GM12891 (cell line): ENCODE measurements at places on chromosomes 4 and X.

GRCh38 chr4:81838586-81838985 lies 366.9 kb upstream of the RASGEF1B start:
- DNase-seq, result no peak

GRCh38 chr4:94523617-94524016 lies 71.9 kb downstream of the PDLIM5 start:
- DNase-seq, result no peak

GRCh38 chr4:187865914-187866313 lies 129.7 kb upstream of the ZFP42 start:
- no peak for DNase-seq

- DNase-seq, result no peak
Measured at GRCh38 chr4:123471655-123472369, 75.2 kb downstream of the SPRY1 start.

DNA sequence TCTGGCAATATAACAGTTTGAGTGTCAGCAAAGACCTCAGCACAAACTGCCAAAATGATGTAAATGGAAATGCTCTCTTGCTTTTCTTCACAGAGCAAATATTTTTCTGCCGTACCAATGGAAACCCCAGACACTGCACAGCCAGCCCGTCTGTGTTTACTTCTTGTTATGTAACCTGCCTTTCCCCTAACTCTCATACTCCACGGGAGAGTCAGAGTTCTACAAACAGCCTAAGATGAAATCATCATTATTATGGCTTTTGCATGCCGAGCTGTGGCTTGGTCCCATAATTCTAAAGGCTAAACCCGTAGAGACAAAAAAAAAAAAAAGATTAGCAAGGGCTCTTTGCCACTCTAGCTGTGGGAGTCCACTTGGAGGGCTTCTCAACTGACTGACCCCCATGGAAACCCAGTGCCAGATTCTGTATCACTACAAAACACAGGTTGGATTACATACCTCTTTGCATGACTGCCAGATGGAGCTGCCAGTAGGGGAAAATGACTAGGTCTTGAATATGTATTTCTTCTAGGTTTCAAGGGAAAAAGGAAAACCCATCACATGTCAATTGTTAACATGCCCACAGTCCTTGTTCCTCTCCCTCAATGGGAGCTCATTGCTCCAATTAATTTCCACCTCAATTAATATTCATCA lies 197.2 kb upstream of the CNKSR2 start:
- DNase-seq, result no peak

DNA sequence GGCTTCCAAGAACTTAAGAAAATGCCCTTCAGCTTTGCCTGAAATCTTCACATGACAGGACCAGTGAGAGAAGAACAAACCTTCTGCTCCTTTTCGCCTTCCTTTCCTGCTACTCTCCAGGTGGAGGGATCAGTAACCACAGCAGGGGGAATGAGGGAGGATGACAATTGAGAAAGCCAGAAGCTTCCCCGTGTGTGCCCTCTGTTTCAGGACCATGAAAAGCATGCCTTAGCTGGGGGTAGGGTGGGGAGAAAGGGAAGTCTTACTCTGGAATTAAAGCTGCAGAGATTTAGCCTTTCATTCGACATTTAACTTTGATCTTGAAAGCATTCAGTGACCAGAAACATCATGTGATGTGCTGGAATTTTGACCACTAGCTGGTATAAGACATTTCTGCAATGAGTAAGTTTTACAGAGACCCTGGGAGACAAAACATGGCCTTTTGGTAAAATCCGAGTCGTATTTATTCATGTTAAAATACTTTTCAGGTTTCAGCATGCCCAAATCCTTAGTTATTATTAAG lies 10.6 kb upstream of the PUDP start:
- DNase-seq, result no peak

- no peak for DNase-seq
Measured at GRCh38 chrX:152646961-152647360, 9.3 kb downstream of the GABRQ start.

DNA sequence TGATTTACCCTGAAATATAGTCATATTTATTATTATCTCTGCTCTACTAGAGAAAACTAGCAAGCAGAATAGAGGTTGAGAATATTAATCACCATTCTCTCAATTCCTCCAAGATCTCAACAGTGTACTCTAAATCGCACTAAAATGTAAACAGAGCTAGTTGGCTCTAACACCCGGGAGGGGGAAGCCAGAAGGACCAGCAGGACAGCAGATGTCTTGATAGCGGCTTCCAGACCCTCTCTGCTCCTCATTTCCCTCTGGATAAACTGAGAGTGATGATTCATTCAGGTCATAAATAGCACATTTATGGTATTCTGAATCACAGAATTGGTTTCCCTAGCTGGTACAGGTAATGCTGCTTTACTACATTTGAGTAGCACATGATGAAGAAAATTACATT lies 82.5 kb downstream of the TBC1D9 start:
- no peak for DNase-seq

- DNase-seq, result no peak
Measured at GRCh38 chr4:14928035-14928434, 74.2 kb upstream of the CPEB2 start.

- peak; percentile 7 for DNase-seq
Measured at GRCh38 chr4:21948347-21949072, at the start of gene KCNIP4. KCNIP4 (minus strand) TSS chr4:21948772.

DNA sequence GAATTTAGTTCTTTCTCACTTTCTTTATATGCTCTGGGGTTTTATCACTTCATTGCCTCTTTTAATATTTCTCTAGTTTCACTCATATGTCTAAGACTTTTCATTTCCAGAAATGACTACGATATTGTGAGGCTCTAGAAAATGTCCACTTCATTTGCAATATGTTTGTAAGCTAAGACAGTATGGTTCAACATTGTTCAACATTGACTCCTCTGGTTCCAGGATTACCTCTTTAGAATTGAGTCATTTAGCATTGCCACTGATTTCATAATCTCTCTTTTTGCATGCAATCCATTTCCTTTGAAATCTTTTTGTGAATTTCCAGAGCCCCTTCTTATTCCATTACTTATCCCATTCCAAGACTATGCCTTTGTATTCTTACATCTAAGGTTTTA lies 32.3 kb downstream of the BBS12 start:
- DNase-seq, result no peak

GRCh38 chr4:110639207-110640090 lies 16.6 kb upstream of the PITX2 start:
- DNase-seq, result no peak

- DNase-seq, result no peak
Measured at GRCh38 chr4:174089711-174090110, 193.8 kb downstream of the FBXO8 start.

DNA sequence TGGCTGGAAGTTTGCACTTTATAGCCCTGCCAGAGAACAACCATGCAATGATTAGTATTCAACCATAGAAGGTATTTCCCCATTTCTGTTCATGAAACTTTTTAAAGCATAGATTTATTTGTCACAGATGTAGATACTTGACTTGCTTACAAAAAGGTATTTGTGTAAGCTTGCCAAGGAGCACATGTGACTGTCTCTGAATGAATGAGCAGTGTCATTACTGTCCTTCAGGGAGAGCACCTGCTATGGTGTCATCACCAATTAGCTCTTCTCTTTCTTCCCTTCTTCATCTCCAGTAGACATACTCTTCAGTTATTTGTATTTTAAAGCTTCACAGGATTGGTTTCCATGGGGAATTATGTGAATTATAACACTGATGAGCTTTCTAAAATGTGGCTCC lies 1064.7 kb upstream of the GRIA3 start:
- DNase-seq, result no peak

- no peak for DNase-seq
Measured at GRCh38 chr4:128930051-128930450, 120.6 kb downstream of the JADE1 start.

DNA sequence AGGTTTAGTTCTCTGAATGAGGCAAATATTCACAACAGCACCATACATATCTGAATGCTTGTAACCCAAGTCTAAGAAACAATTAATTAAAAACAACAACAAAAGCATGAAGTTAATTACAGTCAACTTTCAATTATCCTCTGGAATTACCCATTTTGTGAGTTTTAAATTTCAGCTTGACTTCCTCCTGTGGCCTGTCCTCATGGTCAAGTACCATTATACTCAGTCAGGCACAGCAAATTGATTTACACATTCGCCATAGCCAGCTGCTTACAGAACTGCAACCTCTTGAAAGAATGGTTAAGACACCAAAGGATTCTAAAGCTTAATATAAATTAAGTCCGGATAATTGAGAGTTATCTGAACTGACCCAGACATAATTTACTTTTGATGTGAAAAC lies 306.5 kb downstream of the CAMK2D start:
- DNase-seq, result no peak

DNA sequence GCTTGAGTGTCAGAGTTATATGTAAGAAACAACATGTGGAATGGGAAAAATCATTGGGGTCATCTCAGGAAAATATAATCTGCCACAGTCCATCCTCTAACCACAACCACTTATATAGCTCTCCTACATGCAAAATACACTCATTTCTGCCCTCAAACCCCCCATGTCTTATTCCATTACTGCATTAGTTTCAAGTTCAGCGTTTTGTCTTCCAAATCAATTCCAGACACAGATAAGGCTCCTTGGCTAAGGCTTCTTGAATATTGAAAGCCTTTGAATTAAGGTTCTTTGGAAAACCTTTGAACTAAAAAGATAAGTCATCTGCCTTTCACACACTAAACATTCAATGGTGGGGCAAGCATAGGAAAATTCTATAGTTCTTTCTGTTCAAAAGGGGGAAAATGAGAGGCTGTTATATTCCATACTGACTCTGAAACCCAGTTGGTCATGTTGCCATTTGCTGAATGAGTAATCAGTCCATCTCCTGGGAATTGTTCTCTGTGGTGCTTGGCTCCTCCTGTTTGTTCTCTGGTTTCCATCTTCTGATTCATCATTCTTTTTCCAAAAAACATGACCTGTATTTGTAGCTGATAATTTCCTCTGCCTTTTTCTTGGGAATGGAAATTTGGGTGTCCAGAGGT lies 218.7 kb downstream of the BMPR1B start:
- DNase-seq, result no peak

DNA sequence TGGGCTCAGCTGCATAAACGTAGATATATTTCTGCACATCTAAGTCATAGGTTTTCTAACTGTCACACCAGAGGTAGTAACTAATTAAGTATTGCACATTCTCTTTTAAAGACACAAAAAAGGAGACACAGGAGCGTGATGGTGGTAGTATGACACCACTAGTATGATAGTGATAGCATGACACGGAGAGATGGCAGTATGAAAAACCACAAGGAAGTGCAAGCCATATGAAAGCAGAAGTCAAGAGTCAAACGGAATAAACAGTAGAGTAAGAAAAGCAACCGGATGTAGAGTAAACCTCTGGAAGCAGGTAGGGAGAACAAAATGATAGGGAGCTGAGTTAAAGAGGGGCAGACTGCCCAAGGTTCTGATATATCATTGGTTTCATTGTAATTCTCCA lies 382.2 kb upstream of the INTU start:
- no peak for DNase-seq

GRCh38 chrX:34381241-34381640 lies 249.1 kb upstream of the FAM47A start:
- no peak for DNase-seq

DNA sequence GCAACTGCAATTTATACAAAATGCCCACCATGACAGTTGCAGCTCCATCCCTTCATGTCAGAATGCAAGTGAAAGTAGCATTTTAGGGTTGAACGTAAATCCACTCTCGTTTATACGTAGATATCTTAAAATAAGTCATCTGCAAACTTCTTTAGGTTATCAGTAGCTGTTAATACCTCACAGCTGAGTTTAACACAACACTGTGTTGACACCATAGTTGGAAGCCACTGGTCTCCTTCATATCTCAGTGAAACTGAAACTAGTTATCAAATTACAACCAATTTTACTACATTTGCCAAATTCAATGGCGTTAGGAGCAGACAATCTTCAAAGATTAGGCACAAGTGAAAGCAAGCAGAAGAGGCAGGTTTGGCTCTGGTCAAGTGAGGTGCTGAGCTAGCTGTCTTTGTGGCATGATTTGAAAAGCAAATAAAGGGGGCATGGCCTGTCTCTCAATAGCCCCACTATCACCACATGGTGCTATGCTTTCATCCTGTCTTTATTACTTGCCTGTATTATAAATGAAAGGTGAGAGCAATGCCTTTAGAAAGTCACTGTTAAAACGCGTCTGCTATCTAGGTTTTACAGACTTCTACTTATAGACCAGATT lies 12.3 kb downstream of the PPP3CA start:
- DNase-seq, result no peak

DNA sequence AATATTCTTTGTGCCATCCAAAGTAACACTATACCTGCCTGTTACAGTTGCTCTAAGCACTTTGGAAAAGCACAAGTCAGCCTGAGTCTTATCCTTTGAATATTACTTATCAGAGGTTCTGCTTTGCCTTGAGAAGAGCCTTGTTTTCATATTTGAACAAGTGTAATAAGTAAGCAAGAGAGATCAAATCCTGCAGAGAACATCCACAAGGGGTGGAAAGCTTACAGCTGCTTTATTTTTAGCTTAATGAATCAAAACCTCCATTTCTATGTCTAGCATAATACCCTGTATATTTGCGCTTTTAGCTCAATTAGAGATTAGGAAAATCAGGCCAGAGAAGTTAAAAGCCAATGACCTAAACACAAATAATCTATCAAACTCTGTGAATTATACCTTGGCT lies 139.8 kb downstream of the CDS1 start:
- no peak for DNase-seq

GRCh38 chrX:50863471-50863870 lies 47.1 kb upstream of the BMP15 start:
- no peak for DNase-seq

DNA sequence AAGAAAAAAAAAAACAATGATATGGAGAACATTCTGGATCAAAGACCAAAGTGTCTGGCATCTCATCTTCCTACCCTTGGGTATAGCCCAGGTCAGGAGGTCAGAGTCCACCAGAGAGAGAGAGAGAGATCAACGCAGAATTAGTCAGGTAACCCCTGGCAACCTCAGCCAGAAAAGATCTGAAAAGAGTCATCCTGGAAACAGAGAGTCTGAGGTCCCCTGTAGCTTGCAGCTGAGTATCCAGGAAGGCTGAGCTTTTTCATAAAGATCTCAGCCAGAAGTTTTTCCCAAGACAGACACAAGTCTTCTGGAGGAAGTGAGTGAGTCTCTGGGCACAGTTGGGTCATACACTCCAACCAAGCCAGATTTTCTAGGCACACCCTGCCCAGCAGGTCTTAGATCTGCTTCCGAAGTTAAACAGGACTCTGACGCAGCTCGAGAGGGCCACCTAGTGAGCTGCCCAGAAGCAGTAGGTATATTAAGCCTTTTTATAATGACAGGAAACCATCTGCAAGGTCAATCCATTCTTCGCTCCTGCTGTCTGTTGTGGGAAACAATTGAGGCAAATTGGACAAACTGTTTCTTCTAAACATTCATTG lies 35.7 kb downstream of the ACE2 start:
- DNase-seq, result no peak

DNA sequence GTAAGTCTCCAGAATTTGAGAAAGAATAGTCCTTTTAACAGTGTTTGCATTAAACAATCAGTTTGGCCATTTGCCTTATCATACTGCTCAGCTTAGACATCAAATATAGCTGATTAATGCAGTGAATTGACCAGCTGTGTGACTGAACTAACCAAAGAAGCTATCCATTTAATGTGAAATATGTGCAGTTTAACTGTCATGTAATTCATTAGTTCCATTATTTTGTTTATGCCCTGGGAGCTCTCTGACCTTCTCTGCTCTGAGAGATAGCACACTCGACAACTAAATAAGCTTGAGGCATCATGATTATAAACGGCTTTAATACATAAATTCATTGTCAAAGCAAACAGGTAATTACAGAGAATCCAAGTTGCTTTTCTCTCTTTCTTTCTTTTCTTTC lies 324.3 kb upstream of the PCDH7 start:
- DNase-seq, result no peak

GRCh38 chrX:68287419-68287818 lies 145.9 kb downstream of the OPHN1 start:
- DNase-seq, result no peak

- peak; percentile 36 for DNase-seq
Measured at GRCh38 chr4:183721207-183722081, 62.4 kb downstream of the TRAPPC11 start.
